ENCODE measurements at places on chromosomes 3 and 15.

GRCh38 chr3:171755656-171756055, 54.6 kb downstream of the PLD1 start:
- no peak for DNase-seq

- DNase-seq: no peak
Measured at GRCh38 chr3:59753808-59754450, 704.1 kb upstream of the CFAP20DC start.

- DNase-seq: no peak
Measured at GRCh38 chr3:113339616-113340244, 101.6 kb downstream of the CFAP44 start.

DNA sequence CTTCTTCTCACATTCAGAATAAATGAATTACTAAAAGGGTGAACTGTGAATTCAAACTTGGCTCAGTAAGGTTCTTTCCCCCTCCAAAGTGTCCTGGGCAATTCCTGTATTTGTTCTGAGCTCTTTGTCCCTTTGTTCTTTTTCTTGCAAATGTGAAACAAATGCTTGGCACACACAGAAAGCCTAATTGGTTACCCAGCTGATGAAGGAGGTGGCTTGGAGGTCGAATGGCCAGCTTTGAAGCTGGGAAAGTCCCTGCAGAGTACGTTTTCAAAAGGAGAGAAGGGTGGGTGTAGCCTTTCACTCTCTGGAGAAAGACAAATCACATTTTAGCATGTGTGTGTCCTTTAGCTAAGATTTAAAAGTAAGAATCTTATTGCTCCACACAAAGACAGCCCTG, 154.4 kb downstream of the PEX5L start:
- no peak for DNase-seq

DNA sequence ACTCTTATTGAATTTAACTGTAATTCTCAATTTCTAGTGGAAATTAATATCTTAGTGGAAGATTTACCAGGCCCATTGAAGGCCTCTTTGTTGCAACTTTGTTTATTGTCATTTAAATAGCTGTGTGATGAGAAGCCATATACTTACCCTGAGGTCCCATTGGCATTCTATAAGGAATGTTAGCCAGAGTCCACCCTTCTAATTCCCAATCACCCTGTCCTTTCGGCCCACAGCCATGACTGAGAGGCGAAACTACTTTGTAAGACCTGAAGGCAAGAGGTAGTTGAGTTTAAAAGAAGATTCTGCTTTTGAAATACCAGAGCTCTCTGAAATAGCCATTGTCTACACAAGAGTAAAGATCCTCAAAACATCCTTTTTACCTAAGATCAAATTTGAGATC, 290.5 kb upstream of the RARB start:
- DNase-seq: no peak

- DNase-seq: no peak
Measured at GRCh38 chr3:106088304-106088703, 219.5 kb upstream of the CBLB start.

DNA sequence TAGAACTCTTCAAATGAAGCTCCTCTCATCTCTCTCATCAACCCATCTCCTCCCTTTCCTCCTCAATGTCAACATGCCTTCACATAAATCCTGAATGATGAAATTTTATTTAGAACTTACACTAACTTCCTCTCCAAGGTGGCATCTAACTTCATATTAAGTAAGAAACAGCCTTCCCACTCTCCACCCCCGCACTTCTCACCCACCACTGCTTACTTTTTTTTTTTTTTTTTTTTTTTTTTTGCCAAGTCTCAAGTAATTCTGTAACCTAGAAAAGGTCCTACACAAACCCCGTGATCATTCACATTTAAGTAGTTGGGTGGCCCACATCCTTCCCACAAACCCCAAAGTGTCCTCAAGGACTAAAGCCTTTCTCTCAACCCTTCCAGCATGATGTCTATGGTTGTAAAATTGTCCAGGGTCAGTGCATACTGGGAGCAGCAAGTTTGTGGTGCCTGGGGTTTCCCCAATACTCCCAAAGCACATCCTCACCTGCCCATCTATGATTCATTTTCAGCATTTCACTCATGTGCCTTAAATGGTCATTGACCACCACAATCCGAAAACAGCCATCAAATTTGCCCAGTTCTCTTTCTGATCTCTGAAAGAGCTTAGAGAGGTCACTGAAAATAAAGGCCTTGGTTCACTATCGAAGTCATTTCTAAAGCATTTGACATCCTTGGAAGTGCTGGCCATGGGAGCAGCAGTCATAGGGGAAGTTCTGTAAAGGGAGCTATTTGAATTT, 47.2 kb downstream of the CD86 start:
- no peak for DNase-seq

- DNase-seq: no peak
Measured at GRCh38 chr15:74453925-74454763, 6.8 kb downstream of the UBL7 start.

- no peak for DNase-seq
Measured at GRCh38 chr15:90637693-90638092, 79.5 kb upstream of the BLM start.

- no peak for DNase-seq
Measured at GRCh38 chr3:150736316-150736719, 26.7 kb downstream of the SIAH2 start.
